Stimulated activated CD8-positive, alpha-beta memory T cell treated with anti-CD3 and anti-CD28 coated beads, Interleukin-7, amount 100 ng/mL, for 24 hours (primary cell): ENCODE measurements at places on chromosomes 3 and 15.

- DNase-seq: no peak
These were observed 57.6 kb downstream of the TAFA4 start for GRCh38 chr3:68874551-68875348.

DNA sequence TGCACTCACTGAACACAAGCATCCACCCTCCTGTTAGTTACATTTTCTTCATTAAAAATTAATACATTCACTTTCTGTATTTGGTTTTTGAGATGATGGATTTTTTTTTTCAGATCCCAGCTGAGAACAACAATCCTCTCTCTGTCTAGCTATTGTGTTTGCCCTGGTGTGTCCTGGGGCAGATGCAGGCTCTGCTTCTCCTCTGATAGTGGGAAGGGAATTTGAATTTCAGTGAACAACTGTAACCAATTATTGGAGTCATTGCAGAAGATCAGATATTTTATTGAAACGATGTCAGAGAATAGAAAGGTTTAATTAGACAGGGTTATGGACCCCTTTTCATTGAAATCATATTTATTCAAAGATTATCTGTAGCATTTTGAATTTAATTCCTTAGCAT, 33.1 kb upstream of the RYR3 start:
- no peak for DNase-seq

DNA sequence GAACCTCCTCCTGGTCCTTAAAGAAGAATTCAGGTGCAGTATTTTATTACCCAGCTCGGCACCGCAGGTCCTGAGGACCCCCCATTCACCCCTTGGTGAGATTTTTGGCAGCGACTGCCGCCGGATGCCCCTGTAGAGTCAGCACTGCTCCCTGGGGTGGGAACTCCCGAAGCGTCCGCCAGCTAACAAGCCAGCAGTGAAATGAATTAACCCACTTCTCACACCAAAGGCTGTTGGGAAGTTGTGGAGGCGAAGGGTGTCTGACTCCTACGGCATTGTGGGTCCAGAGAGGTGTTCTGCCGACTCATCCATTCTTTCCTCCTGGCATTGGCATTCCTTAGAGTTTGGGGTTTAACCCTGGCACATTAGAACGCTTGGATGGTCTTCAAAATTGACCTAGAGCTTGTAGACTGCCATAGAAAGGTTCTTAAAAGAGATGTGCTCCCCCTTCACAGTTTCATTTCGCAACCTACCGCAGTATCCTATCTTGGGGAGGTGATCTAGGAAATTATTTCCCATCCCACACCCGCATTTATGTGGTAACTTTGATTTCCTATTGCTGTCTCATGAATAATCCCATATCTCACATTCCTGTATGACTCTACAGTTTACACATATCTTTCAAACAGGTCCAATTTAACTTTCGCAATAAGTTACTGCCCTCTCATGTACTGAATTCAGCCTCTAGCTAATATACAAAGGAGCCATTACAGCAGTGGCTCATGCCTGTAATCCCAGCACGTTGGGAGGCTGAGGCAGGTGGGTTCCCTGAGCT, 879 bp upstream of the EIF5A2 start:
- no peak for DNase-seq

DNA sequence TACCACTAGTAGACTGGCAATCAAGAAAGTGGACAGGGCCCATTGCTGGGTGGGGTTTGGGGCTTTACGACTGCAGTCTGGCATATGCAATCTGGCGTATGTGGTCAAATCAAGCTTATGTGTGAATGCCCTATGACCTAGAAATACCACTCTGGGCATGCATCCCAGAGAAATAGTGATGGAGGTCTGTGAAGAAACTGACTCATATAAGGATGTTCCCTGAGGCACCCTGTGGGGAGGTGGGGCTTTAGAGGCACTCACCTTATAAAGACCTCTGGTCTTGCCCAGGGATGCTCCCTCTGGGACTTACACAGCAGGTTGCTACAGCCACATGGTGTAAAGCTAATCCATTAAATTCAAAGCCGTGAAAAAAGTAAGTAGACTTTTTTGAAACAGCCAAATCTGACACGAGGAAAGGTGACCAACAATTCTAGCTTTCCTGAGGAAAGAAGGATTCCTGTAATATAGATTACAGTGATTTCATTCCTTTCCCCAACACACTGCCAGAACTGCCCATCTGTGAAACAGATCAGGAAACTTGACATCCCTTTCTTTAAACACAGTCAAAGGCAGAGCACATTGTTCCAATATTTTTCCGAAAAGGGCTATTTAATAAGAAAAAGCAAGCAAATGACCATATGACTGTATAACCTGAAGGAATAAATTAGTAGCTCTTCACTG, 13.6 kb downstream of the RARRES1 start:
- DNase-seq: no peak

GRCh38 chr3:151183265-151183671, 19.7 kb downstream of the GPR171 start:
- no peak for DNase-seq

GRCh38 chr3:186021673-186022362, 84.0 kb upstream of the TRA2B start:
- no peak for DNase-seq

DNA sequence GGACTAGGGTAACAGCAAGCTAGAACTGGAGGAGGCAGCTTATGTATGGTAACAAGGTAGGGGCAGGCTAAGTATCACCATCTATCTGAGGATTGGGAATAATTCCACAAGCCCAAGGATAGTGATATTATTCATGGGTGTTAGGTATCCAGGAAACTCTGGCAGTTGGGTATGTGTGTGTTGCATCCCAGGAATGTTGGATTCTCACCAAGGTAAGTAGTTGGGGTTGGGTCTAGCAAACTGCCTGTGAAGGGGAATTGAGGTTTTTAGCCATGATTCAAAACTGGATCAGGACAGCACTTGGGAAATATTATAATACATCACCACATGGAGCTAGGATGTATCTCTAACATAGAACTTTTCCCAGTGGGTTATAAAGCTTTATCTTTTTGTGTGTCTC, 626.4 kb upstream of the GOLIM4 start:
- DNase-seq: no peak

GRCh38 chr15:77516076-77516475, 95.4 kb downstream of the HMG20A start:
- DNase-seq: no peak

DNA sequence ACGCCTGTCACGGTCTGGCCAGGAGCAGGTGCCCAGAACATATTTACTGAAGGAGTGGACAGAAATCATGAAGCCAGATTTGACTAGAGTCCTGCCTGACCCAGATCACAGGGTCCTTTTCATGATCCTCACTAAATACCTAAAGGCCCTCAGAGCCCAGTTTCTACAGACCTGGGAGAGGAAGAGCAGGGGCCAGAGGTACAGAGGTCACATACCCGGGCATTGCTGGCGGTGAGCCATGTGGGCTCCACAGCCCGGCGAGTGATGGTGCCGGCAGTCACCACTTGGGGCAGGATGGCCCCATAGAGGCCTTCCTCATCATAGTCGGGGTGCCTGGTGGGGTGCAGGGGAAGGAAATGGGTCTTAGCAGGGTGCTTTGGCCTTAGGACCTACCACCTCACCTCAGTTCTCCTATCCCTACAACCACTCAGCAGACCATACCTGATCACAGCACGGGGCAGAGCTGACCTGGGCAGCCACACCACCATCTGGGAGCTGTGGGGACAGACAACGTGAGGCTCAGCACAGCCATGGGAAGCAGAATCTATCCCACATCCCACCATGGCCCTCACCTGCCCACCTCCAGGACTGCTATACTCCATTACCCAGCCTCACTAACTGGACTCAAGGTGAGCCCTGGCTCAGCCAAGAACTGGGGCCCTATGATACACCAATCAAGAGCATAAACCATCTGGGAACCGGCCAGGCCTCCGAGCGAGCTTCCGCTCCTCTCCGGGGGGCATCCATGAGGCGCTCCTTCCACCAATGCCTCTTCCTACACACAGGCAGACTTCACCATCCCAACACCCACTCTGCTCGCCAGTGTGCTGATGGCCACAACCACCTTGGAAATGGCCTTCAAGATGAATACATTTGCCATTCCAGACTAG, 12.9 kb downstream of the POLG start:
- no peak for DNase-seq

DNA sequence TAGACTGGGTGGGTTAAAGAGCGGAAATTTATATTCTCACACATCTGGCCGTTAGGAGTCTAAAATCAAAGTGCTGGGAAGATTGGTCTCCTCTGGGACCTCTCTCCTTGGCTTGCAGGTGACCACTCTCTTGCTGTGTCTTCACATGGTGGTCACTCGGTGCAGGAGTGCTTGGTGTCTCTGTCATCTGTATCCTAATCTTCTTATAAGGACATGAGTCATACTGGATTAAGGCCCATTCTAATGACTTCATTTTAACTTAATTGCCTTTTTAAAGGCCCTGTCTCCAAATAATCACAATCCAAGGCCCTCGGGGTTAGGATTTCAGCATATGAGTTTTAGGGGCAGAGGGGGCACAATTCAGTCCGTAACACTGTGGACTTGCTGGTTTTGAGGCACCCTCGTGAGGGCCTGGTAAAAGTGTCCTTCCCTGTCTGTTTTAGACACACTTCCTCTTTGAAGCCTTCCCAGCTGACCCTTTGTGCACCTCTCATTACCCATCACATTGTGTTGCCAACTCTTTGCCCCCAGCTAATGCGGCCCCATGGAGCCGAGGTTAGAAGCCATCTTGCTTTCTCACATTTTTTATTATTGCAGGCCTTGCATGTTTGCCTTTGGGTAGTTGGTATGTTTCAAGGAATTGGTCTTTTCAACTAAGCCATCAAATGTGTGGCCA, 3.2 kb downstream of the XYLB start:
- no peak for DNase-seq

- no peak for DNase-seq
These were observed 94.9 kb downstream of the MEX3B start for GRCh38 chr15:81950841-81951414.

DNA sequence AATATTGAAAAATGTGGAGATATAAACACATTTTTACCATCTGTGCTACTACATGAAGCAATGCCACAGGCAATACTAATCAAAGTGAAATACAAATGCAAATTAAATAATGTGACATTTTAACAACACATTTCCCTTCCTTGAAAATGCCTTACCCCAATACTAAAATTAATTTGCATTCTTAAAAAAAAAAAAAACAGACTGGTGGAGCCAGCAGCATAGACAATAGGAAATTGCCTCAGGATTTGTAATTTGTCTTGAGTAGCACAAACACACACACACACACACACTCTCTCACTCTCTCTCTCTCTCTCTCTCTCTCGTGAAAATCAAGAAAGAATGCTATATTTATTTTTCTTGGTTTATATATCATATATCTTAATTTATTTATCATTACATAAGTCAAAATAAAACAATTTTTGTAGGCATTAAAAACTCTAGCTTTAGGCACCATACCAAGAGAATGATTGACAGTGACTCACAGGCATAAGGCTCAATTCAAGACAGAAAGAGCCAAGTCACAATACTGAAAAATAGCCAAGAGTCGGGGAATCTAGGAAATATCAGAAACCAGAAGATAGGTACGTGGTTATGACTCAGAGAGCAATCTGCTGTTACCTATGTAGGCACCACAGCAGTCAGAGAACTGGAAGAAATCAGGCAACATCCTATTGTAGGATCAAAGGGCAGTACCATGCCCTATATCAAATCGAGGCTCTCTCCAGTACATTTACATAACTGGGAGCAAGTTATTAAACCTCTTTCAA, 23.0 kb downstream of the SUCNR1 start:
- DNase-seq: no peak

GRCh38 chr15:76577879-76578512, 241.4 kb downstream of the ISL2 start:
- DNase-seq: no peak

DNA sequence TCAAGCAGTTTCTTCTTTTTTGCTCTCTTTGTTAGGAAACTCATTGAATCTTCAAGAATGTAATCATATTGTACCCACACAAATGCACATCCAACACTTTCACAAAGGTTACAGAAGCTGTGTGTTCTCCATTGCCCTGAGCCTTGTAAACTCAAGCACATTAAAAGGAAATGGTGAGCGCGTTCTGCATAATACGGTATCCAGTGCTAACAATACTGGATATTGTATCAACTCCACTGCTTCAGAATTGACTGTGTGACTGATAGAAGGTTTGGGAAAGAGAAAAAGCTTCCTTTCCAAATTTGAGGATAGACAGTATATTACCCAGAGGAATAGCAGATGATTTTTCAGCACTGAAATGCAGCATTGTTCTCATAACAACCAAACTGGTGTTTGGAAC, 268.9 kb upstream of the RBMS3 start:
- no peak for DNase-seq

DNA sequence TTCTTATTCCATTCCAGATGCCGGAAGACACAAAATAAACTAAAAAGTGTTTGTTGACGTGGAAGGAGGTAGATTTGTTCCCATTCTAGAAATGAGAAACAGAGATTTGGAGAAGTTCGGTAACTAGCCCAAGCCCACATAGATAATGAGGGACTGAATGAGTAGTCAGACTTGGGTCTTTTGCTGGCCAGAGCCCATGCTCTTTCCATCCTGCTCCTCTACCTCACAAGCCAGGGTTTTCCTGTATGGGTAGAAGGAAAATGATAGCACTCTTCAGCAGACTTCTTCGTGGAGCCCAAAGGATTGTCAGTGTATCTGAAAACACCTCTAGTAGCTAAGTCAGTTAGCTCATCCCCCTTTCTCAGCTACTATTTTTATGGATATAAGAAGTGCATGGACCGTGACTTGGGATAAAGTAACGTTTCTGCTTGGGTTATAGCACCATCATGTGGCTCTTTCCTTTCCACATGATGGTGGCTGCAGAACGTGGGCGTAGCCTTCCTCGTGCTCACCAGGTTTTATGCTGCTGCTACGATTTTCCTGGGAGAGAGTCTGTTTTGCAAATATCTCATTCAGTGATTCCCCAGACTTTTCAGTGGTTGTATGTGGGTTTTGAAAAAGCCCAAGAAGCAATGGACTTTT, 84.6 kb downstream of the DGKG start:
- DNase-seq: no peak

- DNase-seq: no peak
These were observed 6.4 kb downstream of the PLA2G4E start for GRCh38 chr15:42014406-42014805.

- DNase-seq: no peak
These were observed 1045.3 kb downstream of the TUSC7 start for GRCh38 chr3:117754841-117755240.

DNA sequence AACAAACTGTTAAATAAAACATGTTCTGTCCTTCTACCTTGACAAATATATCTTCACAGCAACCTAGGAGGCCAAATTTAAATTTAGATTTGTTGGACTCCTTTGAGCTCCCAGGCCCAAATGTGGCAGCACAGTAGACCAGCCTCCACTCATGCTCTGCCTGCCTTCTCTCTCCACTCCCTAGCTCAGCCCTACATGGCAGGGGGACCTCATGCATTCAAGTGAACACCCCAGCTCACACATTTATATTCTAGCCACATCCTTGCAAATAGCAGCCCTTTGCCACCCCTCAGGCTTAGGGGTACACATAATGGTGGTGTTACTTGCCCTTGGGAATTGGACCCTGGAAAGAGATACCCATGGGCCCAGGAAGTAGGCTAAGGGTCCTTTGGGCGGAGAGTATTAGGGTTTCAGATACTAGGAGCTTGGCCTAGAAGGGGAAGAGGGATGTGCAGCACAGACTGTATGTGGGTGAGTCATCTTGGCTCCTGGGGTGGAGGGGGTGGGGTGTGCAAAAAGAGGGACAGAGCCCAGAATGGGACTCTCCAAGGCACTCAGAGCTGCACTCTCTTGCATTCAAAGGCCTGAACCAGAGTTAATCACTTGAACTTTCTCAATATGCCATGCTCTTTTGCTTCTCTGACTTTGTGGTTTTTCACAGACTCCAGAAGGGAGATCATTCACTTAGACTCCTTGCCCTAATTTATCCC, 268.4 kb upstream of the ROPN1 start:
- DNase-seq: no peak
